ENCODE measurements at places on chromosomes 6 and 20.

- no peak for DNase-seq
Measured at GRCh38 chr20:13321416-13321815, 100.3 kb downstream of the ISM1 start.

DNA sequence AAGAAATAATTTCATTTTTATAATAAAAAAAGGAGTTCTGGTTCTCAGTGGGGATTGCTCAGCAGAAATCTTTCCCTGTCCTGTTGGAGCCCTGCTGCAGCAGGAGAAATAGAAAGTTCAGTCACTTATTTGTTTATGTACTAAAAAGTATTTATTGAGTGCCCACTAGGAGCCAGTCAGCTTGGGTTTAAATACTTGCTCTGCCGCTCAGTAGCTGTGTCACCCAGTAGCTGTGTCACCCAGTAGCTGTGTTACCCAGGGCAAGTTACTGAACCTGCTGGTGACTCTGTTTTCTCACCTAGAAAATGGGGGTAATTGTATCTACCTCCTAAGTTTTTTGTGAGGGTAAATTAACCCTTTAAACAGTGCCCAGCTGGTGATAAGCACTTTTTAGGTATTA, 32.9 kb downstream of the FOXF2 start:
- no peak for DNase-seq

DNA sequence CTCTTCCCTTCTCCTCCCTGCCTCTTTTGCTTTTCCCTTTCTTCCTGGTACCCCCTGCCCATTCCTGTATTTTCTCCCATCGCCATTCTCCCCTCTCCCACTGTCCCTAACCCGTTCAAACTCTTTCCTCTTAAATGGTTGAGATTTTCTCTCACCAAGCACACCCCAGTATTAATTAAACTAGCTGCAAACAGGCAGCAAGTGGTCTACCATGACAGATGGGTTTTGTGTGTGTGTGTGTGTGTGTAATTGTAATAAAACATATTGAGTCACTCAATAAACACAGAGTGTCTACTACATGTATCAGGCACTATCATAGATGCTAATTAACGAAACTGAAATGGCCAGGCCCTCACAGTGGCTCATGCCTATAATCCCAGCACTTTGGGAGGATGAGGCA, 6.7 kb downstream of the RAET1E start:
- DNase-seq: no peak

GRCh38 chr20:49575551-49576060, 7.7 kb upstream of the PTGIS start:
- no peak for DNase-seq

- DNase-seq: no peak
Measured at GRCh38 chr6:8069151-8069550, 5.0 kb upstream of the BLOC1S5 start.

GRCh38 chr6:39321761-39322160, 741 bp downstream of the KCNK16 start:
- no peak for DNase-seq
